Endothelial cell of coronary artery (primary cell): ENCODE measurements at places on chromosomes 11 and 22. TPM values are rescaled to one million over a fixed set of nuclear protein-coding genes. Genes with fewer than 3 reads are reported as not detected.

The KCNK7 gene
- total RNA-seq = 0.18 and 0.47 TPM in 2 replicates

The BARX2 gene
- total RNA-seq = not detected in 2 replicates

The LRRC10B gene
- total RNA-seq = not detected in 2 replicates

The SLC5A4 gene
- 0.94 and 2.1 TPM in 2 replicates for total RNA-seq

The OR56A5 gene
- total RNA-seq = not detected in 2 replicates

The TPBGL gene
- under 0.01 TPM in 1 of 2 replicates, not detected in the other for total RNA-seq

The CCDC34 gene
- 3.9 and 4.1 TPM in 2 replicates for total RNA-seq

The ARHGEF17 gene
- 21.4 and 34.0 TPM in 2 replicates for total RNA-seq
